Activated CD4-positive, alpha-beta T cell treated with anti-CD3 and anti-CD28 coated beads, Interleukin-2, amount 10 ng/mL, durations not matched to agents 7 days and 5 days (primary cell): ENCODE measurements at places on chromosomes 3 and 15.

DNA sequence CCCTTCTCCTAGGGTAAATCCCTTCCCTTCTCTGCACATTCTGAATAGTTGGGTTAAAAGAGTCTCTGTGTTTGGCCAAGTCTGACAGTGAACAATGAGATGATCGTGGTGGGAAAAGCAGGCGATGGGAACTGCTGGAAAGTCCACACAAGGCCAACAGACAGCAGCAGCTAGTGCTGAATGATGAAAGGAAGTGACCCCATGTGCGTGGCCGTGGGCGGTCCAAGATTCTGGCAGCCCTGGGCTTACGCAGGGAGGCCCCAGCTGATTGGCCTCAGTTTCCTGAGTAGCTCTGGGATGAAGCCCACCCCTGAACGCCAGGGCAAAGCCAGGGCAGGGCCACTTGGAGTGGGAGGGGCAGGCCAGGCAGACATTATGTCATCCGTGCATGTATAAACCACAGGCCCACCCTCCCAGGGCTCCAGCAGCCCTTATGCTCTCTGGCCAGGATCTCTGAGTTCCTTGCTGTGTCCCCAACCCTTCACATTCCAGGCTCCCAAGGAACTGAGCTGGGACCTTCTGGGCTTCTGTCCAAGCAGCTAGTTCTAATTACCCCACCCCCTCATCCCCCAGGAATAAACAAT, 57.8 kb downstream of the CDC25A start:
- DNase-seq: no peak

DNA sequence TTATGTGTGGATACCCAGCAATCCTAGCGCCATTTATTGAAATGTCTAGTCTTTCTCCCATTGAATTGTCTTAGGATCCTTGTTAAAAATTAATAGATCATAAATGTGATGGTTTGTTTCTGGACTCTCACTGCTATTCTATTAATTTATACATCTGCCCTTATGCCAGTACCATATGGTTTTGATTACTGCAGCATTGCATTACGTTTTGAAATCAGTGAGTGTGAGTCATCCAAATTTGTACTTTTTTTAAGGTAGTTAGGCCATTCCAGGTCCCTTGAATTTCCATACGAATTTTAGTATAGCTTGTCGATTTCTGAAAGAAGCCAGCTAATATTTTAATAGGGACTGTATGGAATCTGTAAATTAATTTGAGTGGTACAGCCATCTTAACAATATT, 648.6 kb upstream of the ZNF385D start:
- DNase-seq: no peak

- DNase-seq: no peak
Observed at GRCh38 chr3:168865022-168865551, 769.4 kb upstream of the GOLIM4 start.

DNA sequence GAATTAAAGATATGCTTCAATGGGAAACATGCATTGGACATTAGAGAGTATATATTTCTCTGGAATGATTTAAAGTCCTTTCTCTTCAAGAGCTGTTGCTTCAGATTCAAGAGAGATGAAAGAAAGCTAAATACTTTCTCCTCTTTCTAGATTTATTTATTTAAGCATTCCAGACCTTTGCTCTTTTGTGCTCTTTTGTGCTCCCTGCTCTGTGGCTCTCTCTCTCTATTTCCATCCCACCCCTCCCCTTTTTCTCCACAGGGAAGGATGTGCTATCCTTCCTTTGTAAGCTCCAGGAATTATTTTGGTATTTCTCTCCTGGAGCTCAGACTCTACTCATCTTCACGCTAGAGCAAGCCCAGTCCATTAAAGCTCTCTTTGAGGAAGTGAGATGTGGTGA, 871.9 kb upstream of the GBE1 start:
- no peak for DNase-seq

DNA sequence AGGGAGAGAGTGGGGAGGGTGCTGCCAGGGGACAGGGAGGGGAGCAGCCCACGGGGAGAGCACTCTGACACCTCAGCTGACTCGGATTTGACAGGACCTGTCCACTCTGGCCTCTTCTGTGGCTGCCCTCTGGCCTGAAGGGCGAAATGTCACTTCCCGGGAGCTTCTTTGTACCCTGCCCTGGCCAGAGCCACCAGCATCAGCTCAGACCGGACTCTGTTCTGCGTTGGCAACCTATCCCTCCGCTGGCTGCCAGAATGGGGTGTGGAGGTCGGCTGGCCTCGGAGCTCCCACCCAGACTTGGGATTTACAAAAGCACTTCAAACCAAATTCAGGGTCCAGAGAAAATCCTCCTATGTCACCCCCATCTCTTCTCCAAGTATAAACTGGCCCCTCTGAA, 336.7 kb upstream of the FRG2C start:
- DNase-seq: no peak

DNA sequence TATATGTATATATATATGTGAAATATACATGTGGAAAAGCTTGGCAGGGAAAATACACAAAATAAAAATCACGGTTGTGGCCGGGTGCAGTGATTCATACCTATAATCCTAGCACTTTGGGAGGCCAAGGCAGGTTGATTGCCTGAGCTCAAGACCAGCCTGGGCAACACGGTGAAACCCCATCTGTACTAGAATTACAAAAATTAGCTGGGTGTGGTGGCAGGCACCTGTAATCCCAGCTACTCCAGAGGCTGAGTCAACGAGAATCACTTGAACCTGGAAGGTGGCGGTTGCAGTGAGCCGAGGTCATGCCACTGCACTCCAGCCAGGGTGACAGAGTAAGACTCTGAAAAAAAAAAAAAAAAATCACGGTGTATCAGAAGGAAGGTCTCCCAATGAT, 20.8 kb upstream of the ARHGEF3 start:
- DNase-seq: no peak

GRCh38 chr3:175941352-175941751, 1082.2 kb downstream of the NAALADL2 start:
- no peak for DNase-seq

GRCh38 chr3:142228964-142229363, 3.6 kb upstream of the GK5 start:
- no peak for DNase-seq

GRCh38 chr3:188807006-188807405, 364.8 kb upstream of the TPRG1 start:
- no peak for DNase-seq

DNA sequence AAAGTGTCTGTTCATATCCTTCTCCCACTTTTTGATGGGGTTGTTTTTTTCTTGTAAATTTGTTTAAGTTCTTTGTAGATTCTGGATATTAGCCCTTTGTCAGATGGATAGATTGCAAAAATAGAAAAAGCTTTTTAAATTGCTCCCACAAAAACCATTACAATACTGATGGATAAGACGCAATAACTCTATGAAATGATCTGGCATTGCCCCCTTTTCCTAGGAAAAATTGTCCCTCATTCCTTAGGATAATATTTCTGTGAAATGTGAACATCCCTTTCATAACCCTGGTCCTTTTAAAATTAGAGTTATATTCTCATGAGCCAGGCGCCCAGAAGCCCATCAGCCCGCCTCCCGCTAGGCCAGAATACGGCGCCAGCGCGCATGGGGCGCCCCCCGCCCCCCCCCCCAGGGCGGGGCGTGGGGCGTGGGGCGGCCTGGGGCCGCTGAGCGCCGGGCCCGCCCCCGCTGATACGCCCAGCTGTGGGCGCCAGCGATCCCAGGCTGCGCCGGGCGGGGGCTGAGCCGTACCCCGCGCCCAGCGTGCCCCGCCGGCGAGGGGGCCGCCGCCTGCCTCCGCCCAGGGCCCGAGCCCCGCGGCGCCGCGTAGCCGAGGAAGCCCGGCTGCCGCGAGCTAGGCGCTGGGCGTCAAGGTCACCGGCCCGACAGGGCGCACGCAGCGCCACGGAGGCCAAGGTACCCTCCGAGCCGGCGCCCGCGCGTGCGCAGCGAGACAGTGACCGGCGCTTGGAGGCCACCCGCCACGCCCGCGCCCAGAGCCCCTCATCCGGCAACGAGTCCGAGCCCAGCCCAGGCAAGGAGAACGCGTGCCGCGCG, 11.1 kb upstream of the ROPN1B start:
- no peak for DNase-seq

DNA sequence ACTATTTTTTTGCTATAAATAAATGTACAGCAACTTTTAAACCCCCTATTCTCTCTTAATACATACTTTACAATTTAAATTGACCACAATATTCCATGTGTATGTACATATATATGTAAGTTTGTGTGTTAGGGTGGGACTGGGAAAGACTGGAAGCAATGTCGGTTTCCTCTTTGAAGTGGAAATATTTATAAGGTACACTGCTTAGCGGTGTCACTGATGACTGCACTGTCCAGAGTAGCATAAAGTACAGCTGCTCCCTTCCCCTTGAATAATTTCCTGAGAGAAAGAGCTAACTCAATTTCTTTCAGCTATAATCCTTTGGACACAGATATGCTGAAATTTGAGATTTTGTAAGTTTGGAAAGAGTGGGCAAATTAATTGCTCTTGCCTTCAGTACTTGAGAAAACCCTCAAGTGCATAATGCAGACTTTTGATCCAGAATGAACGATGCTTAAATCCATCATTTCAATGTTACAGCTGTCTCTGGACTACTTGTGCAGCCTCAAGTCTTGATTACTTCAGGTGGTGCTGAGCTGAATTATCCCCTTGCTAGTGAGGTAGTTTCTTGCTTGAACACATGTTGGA, 267.0 kb upstream of the CFAP20DC start:
- no peak for DNase-seq

DNA sequence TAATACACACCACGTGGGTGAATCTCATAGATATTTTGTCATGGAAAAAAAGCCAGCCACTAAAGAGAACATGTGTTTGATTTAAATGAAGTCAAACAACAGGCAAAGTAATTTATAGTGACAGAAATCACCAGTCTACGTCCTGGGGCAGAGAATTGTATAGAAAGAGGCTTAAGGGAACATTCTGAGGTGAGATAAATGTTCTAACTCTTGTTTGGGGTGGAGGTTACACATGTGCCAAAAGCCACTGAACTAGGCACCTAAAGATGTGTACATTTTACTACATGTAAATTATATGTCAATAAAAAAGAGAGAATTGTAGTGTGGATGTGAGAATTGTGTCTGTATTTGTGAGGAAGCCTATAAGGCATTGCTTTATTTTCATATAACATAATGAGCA, 184.9 kb downstream of the NEK10 start:
- DNase-seq: no peak

GRCh38 chr3:11381141-11381540, 108.9 kb downstream of the ATG7 start:
- no peak for DNase-seq

- DNase-seq: no peak
Observed at GRCh38 chr3:112375117-112375516, 42.2 kb downstream of the CD200 start.

DNA sequence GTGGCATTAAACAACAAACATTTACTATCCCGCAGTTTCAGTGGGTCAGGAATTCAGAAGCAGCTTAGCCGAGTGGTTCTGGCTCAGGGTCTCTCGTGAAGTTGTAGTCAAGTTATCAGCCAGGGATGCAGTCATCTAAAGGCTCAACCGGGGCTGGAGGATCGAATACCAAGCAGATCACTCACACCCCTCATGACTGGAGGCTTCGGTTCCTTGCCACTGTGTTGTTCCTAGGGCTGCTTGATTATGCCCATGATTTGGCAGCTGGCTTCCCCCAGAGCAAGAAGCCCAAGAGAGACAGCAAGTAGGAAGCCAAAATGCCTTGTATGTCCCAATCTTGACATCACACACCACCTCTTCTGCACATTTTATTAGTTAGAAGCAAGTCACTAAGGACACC, 33.9 kb upstream of the CDCP1 start:
- no peak for DNase-seq

DNA sequence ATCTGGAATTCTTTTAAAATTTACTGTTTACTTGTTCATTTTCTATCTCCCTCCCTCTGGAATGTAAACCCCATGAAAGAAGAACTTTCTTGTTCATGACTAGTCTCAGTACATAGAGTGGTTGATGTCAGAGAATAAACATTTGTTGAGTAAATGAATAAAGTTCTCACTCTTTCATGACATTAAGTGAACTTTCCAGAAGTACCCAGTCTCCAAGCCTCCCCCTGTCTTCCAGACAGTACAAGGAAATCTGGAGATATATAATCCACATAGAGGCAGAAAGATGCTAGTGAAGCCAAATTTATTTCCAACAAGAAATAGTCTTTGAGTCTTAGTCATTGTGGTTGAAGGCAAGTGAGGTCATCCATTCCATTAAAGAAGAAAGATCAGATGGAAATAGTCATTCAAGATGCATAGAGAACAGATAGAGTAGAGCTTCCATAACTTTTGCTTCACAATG, 71.5 kb upstream of the GALNT15 start:
- DNase-seq: no peak

- no peak for DNase-seq
Observed at GRCh38 chr15:37031198-37031597, 69.2 kb downstream of the MEIS2 start.

- no peak for DNase-seq
Observed at GRCh38 chr15:79943820-79944219, 27.2 kb downstream of the BCL2A1 start.

- no peak for DNase-seq
Observed at GRCh38 chr3:37593796-37594195, 267.9 kb upstream of the CTDSPL start.

DNA sequence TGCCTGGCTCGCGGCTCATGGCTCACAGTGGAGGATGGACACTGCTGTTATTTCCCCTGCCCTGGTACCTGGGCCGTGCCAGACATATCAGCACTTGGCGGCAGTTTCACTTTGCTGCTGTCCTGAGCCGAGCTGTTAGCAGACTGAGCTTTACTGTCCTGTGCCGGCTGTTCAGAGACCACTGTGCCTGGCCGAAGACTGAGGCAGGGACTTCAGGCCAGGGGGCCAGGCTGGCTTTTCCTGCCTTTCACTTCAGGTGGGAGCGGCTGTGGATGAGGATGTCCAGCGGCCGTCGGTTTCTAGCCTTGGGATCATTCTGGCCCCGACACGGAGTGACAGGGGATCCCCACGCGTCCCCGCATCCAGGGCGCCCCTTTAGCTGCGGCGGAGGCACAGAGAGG, 1.1 kb downstream of the ATP10A start:
- peak; percentile 37 for DNase-seq

- no peak for DNase-seq
Observed at GRCh38 chr3:154901278-154901677, 178.8 kb upstream of the MME start.

DNA sequence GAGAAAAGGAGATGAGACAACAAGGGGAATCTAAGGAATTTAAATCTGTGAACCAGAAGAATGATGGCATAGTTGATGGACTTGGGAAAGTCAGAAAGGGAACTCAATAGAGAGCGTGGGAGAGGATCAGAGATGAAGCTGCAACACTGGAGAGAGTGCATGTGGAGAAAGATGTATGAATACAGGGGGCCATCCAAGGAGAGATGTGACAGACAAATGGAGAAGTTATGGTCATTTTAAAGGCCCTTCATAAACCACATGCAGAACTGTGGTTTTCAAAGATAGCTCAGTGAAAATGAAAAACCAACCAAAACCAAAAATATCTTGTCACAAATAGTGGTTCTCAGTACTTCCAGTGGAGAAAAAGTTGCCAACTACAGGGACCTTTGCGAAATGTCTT, 265.2 kb downstream of the SUCLG2 start:
- DNase-seq: no peak

GRCh38 chr3:108428586-108428985, 81.8 kb downstream of the MYH15 start:
- no peak for DNase-seq

- DNase-seq: no peak
Observed at GRCh38 chr15:37076543-37076942, 23.8 kb downstream of the MEIS2 start.

- no peak for DNase-seq
Observed at GRCh38 chr3:120495809-120496208, 45.0 kb upstream of the FSTL1 start.
